Progenitor cell of endocrine pancreas (in vitro differentiated cells): ENCODE measurements at places on chromosomes 2 and 18. TPM values are rescaled to one million over a fixed set of nuclear protein-coding genes. Genes with fewer than 3 reads are reported as not detected.
A peak's percentile ranks its signal among the peaks of the same experiment; 100 is the strongest.

- peaks cover 5% of the 10 kb centered on the region for H3K4me1 ChIP-seq
- peak overlapping the region; percentile 49 for H3K27ac ChIP-seq
- no peak for DNase-seq
These were observed 229.0 kb downstream of the MREG start for GRCh38 chr2:215784371-215784783.

DNA sequence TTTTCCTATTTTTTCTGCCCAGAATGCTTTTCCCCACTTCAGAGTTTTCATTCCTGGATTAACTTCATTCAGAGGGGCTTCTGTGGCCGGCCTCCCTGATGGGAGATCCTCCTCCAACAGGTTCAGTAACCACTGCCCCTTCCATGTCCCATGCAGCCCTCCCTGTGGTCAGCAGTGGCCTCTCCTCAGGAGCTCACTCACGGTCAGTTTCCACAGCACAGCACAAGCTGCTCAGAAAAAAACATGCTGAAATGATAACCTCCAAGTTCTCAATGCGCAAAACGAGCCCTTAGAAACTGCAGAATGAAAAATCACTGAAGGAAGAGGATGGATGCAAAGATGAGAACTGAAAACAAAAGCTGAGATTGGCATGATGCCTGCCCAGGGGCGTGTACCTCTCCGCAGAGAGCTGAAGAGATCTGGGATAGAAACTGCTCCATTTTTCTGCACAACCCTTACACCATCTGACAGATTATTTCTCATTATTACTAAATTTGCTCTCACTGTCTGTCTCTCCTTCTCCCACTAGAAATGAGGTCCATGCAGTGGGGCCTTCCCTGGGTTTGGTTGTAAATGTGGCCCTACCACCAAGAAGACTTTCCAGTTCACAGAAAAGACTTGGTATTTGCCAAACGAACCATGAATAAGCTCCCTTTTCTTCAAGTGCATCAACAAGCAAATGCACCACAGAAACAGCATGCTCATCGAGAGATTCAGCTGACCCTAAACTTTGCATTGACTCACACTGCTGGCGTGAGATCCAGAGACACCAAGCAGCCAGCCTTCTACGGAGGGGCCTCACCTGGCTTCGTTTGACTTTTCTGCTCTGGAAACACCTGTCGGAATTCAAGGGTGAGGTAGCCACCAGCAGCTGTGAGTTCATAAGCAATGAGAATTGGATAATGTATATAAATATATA, 51.5 kb downstream of the TMEM18 start:
- H3K4me3 ChIP-seq: no peak overlapping the region
- peaks cover 5% of the 10 kb centered on the region for H3K27me3 ChIP-seq
- H3K4me1 ChIP-seq: no peaks in the 10 kb centered on the region
- no peak for DNase-seq
- H3K36me3 ChIP-seq: no peaks in the 10 kb centered on the region
- no peak overlapping the region for H3K27ac ChIP-seq

GRCh38 chr2:223203971-223204929, 152.3 kb downstream of the KCNE4 start:
- H3K27ac ChIP-seq: no peak overlapping the region
- no peaks in the 10 kb centered on the region for H3K36me3 ChIP-seq
- H3K4me1 ChIP-seq: peaks cover 4% of the 10 kb centered on the region
- H3K4me3 ChIP-seq: no peak overlapping the region

GRCh38 chr2:109447251-109447661, 166.5 kb downstream of the SEPTIN10 start:
- no peaks in the 10 kb centered on the region for H3K36me3 ChIP-seq
- H3K4me1 ChIP-seq: no peaks in the 10 kb centered on the region

- H3K4me1 ChIP-seq: no peaks in the 10 kb centered on the region
- H3K27ac ChIP-seq: no peak overlapping the region
- peaks cover 14% of the 10 kb centered on the region for H3K27me3 ChIP-seq
- no peaks in the 10 kb centered on the region for H3K36me3 ChIP-seq
- no peak overlapping the region for H3K4me3 ChIP-seq
- DNase-seq: no peak
These were observed 26.8 kb upstream of the EPAS1 start for GRCh38 chr2:46270384-46270783.

DNA sequence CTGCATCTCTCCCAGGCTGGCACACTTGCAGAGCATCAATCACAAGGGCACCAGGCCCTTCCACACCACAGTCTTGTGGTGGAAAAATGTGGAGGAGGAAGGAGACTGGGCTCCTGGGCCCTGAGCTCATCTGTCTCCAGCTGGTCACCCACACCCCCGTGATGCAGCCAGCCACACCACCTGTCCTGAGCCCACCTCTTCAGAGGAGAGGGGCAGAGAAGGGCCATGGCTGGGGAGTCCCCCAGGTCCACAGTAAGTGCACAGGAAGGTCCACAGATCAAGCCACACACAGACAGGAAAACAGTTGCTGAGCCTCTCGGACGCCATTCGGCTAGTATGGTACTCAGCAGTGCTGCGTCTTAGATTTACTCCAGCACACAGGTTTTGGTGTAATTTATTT, 203.5 kb upstream of the SALL3 start:
- H3K27ac ChIP-seq: no peak overlapping the region
- no peak overlapping the region for H3K4me3 ChIP-seq
- H3K36me3 ChIP-seq: no peaks in the 10 kb centered on the region
- peaks cover 38% of the 10 kb centered on the region for H3K27me3 ChIP-seq
- no peak for DNase-seq

DNA sequence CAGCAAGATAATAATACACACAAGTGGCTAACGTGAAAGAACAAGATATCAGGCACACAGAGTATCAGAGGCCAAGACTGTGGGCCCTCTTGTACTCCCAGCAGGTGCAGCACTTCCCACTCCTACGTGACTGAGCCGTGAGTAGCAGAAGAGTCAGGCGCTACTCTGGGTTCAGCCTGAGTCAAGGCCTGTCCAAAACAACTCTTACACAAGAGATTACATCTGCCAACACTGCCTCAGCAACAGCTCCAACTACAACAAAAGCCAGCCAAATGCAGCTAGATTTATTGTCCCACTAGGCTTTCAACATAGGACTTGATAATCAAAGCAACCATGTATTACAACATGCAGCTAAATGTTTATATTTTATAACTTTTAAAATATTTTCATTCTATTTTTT, 56.2 kb downstream of the ITSN2 start:
- peaks cover 18% of the 10 kb centered on the region for H3K36me3 ChIP-seq
- no peaks in the 10 kb centered on the region for H3K27me3 ChIP-seq
- no peak overlapping the region for H3K4me3 ChIP-seq
- no peaks in the 10 kb centered on the region for H3K4me1 ChIP-seq
- no peak for DNase-seq

DNA sequence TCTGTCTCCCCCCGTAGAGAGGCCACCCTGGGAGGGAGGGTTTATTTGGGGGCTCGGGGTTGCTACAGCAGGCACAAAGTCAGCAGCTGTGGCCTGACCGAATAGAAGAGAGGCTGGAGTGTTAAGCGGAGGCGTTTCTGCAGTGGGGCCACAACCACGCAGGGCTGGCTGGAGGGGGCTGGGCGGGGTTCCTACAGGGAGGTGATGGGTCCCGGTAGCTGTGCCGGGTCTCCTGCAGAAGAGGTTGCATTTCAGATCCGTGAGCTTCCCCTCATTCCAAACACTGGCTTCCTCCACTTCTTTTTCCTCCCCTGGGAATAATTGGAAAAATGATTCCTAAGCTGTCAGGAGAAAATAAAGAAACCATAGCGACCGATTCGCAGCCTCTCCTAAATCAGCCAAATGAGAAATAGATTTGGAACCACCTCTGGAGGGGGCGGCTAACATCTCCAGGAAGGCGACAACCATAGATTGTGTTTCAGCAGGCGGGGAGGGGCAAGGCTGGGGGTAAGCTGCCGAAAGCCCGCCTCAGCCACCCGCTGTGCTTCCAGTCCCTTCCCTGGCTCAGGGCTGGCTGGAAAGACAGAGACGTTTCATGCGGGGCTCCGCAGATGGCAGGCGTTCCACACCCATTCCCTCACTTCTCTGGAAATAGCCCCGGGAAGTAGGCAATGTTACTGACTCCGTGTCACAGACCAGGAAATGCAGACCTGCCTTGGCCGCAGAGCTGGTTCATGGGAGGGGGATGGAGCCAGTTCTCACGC, 85.6 kb upstream of the TAF1B start:
- peaks cover 14% of the 10 kb centered on the region for H3K4me1 ChIP-seq

Gene WIPF1
- total RNA-seq: 12.9 and 17.3 TPM in 2 replicates

Gene IL18R1
- 0.13 and 0.22 TPM in 2 replicates for total RNA-seq

Gene SLC9A4
- total RNA-seq: 0.62 and 0.93 TPM in 2 replicates
